ENCODE measurements at places on chromosomes 11 and 22.

GRCh38 chr11:83970061-83970671 is 684.0 kb upstream of the CCDC90B start:
- DNase-seq, result no peak

- DNase-seq, result no peak
Measured at GRCh38 chr11:102186551-102187191, 76.4 kb downstream of the YAP1 start.

- no peak for DNase-seq
Measured at GRCh38 chr11:41382927-41383326, 76.5 kb downstream of the LRRC4C start.

DNA sequence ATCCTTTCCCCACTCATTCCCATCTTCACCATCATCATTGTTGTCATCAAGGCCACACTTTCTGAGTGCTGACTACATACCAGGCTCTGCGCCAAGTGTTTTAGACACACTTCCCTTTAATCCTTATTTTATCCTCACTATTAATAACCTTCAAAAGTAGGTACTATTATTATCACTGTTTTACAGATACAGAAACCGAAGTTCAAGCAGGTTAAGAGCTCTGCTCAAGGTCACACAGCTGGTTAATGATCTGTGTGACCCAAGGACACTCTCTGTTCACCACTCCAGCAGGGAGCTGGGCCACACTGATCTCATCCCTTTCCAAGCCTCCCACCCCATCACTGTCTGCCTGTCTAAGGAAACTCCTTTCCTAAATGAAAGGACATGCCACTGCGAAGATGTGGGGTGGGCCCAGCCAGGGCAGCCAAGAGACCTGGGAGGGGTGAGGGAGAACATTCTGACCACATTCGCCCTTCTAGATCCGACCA is 17.2 kb upstream of the TSKU start:
- DNase-seq, result peak; percentile 24

GRCh38 chr11:85628771-85629341 is 463 bp downstream of the TMEM126B start:
- DNase-seq, result no peak

GRCh38 chr11:12640355-12640754 is 33.9 kb upstream of the TEAD1 start:
- DNase-seq, result no peak

DNA sequence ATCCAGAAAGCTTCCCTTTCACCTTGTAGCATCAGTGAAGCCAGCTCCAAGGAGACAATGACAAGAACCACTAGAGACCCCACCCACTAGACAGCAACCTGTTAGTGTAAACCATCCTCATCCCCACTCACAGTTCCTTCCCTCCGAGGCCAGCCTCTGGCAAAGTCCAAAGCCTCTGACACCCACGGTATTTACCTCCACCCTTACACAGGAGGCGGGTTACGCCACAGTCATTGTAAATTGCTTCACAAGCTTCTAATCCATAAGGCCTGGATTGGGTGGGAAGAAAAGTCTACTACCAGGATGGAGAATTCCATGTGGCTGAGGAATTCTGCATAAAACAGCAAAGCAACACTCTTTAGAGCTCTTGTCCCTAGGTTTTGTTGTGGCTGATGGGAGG is 287.4 kb downstream of the BUD13 start:
- no peak for DNase-seq

GRCh38 chr22:41920271-41920976 is 5.5 kb upstream of the SHISA8 start:
- no peak for DNase-seq

- no peak for DNase-seq
Measured at GRCh38 chr11:475941-476340, 25.9 kb downstream of the PTDSS2 start.

DNA sequence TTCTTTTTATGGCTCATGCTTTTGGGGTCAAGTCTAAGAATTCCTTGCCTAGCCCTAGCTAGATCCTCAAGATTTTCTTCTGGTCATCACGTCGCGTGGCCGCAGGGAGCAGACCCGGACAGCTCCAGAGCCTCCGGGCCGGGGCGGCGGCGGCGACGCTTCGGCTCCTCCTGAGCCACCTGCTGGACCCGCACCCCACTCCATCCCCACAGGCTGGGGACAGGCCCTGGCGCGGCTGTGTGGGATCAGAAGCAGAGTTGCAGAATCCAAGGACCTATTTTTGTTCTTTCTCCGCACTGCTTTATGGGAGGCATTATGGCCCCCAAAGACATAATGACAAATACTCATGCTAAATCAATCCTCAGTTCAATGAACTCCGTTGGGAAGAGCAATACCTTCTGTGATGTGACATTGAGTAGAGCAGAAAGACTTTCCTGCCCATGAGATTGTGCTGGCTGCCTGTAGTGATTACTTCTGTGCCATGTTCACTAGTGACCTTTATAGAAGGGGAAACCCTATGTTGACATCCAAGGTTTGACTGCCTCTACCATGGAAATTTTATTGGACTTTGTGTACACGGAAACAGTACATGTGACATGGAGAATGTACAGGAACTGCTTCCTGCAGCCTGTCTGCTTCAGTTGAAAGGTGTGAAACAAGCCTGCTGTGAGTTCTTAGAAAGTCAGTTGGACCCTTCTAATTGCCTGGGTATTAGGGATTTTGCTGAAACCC is 12.4 kb upstream of the SCARF2 start:
- DNase-seq, result no peak

DNA sequence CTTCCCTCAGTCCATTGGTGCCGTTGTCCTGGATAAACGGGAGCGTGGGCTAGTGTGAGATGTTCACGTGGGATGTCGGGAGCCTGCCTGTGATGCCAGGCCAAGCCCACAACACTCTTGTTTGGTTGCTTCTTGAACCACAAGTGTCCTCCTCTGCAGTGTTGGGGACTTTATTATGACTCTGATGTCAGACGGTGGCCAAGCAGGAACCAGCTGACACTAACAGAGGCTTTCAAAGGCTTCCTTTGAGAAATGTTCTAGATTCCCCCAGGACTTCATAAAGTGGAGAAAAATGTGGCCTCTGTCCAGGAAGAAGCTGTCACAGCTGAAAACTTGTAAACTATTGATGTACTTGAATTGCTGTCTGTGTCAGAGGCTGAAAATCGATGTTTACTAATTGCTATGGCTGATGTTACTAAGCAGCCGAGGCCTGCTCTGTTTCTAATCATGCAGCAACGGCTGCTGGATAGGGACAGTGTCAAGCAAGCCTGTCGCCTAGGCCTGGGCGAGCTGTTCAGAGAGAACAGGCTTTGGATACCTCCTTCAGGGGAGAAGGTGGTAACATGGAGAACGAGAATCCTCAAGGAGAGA is 131.7 kb downstream of the TBC1D22A start:
- DNase-seq, result peak; percentile 48

- no peak for DNase-seq
Measured at GRCh38 chr11:40722179-40722795, 737.2 kb downstream of the LRRC4C start.

DNA sequence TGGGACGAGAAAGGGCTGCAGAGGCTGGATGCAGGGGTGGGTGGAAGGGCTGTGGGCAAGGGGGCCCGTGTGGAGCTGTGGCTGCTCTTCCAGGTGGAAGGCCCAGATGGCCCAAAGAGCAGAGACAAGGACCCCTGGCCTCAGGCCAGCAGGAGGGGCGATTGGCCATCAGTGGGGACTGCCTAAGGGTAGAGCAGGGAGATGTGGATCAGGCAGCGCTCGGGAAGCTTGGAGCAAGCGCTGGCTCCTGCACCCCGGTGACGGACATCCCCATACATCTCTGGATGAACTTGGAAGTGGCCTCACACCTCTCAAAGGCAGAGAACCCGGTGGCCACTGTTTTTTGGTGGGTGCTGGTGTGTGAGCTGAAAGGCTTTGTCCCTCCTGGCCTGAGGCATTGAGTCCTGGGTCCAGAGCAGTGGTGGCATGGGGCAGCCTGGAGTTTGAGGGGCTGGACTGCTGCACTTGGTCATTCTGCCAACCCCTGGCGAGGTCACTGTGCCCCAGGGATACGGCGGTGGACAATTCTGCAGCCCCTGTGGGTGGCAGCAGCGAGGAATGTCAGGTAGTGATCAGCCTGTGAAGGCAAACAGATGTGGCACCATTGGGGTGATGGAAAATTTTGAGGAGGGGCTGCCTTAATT is 5.9 kb downstream of the FRMD8 start:
- no peak for DNase-seq

DNA sequence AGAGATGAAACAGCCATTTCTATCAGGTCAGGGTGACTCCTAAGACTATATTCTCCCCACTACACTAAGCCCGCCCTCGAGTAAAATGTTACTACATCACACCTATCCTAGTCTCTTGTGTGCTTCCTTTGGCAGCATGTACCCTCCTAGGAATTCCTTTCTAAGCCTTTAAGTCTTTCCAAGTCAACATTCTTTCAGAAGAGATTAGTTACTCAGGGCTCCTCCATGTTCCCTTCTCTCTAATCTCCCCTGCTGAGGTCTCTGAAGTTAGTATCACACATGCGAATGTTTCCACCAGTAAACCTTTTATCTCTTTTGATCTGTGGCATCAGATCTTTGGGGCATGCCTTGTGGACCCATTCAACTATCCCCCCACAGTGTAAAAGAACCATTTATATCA is 873.7 kb upstream of the FAT3 start:
- DNase-seq, result no peak

- DNase-seq, result no peak
Measured at GRCh38 chr22:48015701-48016100, 1253.3 kb downstream of the TBC1D22A start.

DNA sequence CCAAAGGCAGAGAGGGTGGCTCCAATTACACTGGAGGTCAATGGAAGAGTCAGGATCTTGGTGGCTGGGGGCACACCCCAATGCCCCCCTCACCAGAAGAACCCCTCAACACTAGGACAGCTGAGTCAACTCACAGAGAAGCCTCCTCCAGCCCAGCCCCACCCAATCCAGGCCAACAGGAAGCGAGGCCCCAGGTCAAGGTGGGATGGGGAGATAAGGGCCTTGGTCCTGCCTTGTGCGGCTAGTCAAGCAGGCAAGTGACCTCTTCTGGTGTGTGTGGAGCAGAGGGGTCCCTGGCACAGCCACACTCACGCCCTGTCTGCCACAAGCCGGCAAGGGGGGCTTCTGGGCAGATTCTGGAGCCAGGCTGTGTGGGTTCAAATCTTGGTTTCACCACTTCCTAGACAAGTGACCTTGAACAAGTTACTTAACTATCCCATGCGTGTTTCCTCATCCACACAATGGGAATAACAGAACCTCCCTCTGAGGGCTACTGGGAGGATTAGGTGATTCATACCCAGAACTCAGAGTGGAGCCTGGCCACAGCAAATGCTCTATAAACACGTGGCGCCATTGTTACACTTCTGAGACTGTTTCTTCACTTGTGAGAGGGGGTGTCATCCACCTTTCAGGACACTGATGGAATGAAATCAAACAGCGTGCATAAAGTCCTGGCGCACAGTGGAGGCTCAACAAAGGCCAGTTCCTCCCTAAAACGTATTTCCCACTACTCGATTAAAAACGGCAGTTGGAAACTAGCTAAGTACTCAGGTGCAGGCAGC is 3.2 kb downstream of the TTLL12 start:
- DNase-seq, result no peak

DNA sequence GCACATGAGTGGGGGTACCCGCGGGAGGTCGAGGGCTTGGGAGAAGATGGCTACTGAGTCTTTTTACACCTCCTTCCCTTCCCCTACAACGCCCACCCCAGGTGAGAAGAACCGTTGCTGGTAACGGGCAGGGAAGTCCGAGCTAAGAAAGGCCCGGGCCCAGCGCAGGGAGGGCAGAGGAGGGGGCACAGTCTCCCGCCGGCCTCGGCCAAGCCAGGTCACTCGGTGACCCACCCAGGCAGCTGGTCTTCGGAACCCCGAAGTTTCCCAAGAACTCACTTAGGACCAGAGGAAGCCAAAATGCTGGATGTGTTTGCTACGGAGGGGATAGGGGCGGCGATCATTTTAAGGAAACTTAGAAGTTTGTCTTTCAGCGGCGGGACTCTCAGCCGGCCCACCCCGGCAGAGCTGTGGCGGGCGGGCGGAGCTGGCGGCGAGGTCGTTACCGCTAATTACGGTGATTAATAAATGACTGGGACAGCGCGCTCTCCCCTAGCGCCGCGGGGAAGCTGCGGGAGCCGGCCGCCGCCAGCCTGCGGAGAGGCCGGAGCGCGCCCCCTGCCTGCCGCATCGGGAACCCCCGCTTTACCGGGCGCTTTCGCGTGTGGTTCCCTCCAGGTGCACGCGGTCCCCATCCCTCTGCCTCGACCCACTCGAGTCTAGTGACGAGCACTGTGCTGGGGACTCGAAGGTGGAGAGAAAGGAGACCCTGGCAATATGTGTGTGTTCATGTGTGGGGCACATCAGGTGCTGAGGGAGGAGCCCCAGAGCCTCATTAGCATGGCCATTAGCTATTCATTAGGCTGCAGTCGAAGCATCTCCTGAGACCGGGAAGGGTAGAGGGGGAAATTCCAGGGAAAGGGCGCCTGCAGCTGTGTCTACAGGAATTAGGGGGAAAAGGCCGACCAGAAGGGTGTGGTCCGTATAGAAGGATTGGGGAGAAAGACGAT is 945 bp downstream of the ROBO3 start:
- DNase-seq, result peak; percentile 89

GRCh38 chr22:36409056-36409455 is 21.3 kb upstream of the MYH9 start:
- DNase-seq, result no peak

DNA sequence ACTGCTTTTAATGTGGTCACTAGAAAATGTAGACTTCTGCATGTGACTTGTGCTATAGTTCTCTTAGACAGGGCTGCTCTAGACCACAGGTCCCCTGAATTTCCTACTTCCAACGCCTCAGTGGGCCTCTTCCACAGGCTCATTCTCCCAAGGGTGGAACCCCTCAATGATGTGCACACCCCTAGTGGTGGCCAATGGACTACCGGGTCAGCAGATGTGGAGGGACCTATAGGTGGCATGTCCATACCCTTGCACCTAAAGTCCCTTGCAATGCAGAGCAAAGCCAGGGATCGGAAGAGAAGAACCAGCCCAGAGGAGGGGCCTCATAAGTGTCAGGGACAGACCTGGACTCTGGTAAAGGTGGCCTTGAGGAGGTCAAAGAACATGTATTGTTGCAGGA is 20.0 kb downstream of the MMP13 start:
- no peak for DNase-seq

- no peak for DNase-seq
Measured at GRCh38 chr11:10878408-10879214, 20.8 kb upstream of the ZBED5 start.

DNA sequence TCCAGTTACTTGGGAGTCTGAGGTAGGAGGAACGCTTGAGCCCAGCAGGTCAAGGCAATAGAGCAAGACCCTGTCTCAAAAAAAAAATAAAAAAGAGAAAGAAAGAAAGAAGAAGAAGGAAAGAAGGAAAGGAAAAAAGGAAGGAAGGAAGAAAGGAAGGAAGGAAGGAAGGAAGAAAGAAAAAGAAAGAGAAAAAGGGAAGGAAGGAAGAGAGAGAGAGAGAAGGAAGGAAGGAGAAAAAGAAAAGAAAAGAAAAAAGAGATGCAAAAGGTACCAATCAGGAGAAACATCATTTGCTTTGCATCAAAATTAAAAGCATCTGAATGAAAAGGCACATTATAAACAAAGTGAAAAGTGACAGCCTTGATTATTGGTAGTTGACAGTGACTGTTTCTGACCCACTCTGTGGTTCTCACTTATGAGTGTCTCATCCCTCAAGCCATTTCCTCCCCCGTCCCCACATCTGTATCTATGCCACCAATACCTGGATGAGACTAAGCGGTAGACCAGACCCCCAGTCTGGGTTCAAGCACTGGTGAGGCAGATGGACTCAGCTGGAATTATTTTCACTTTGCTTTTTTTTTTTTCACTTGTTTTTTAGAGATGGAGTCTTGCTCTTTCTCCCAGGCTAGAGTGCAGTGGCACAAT is 33.0 kb upstream of the XBP1 start:
- DNase-seq, result no peak
